ENCODE measurements at places on chromosomes 16 and 17.

DNA sequence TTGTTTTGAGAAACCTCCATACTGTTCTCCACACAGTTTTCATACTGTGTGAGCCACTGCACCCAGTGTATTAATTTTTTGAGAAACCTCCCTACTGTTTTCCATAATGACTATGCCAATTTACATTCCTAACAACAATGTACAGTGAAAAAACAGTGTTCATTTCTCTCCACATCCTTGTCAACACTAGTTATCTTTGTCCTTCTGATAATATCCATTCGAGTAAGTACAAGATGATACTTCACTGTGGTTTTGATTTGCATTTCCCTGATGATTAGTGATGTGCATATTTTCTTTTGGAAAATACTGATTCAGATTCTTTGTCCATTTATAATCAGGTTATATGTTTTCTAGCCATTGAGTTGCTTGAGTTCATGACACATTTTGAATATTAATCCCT, 462.0 kb downstream of the CDH11 start:
- DNase-seq: no peak

DNA sequence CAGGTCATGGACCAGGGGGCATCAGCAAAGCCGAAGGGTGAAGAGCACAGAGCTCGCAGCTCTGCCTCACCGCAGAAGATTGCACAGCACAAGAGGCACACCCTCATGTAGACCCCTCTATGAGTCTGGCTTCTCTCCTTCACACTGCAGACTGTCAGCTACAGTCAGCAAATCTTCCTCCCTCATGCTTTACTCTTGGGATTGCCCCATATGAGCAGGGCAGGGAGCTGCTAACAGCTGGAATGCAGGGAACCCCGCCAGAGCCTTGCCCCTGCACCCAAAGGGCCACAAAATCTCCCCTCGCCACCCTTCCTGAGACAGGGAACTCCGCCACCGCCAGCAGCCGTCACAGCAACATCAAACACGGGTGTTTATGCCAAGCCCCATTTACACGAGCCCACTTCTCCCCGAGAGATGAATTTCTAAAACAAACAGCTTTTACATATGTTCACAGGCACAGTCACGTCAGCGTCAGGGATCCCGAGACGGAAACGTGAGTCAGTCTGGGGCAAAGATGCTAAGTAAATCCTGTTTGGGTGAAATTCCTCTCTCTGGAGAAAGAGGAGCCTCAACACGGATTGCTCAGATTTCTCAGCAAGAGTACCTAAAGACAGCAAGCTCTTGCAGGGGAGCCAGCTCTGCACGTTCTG, 121.9 kb downstream of the CDYL2 start:
- no peak for DNase-seq

DNA sequence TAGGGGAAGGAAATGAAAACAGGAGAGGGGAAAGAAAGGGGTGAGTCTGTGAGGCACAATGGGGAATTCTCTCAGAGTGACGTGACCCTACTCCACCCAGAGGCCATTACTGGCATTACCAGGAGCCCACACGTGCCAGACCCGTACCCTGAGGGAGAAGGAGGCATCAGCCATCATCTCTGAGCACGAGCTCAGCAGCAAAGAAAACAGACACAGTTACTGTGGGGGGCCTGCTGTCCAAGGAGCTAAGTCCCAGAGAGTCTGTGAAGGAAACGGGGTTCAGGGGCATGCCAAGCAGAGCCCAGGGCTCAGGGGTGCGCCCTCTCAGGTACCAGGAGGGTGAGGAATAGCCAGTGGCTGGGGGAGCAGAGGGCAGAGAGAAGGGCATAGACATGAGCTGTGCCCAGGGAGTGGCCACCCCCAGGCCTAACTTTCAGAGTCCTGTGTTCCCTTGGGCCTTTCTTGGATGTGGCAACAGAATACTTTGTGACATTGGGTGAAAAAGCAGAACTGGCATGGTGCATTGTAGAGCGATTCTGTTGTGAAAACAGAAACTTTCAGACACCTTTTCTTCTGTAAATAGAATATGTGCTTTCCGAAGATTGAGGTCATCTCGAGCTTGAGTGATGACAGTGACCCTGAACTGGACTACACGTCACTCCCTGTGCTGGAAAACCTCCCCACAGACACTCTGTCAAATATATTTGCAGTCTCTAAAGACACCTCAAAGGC, 11.3 kb downstream of the TAF1C start:
- DNase-seq: peak; percentile 41

GRCh38 chr16:30335598-30336474, 19.3 kb downstream of the CD2BP2 start:
- DNase-seq: no peak

GRCh38 chr17:72004011-72004427, 116.8 kb upstream of the SOX9 start:
- DNase-seq: no peak

- DNase-seq: no peak
These were observed 3.9 kb downstream of the NXPH3 start for GRCh38 chr17:49579522-49579921.

DNA sequence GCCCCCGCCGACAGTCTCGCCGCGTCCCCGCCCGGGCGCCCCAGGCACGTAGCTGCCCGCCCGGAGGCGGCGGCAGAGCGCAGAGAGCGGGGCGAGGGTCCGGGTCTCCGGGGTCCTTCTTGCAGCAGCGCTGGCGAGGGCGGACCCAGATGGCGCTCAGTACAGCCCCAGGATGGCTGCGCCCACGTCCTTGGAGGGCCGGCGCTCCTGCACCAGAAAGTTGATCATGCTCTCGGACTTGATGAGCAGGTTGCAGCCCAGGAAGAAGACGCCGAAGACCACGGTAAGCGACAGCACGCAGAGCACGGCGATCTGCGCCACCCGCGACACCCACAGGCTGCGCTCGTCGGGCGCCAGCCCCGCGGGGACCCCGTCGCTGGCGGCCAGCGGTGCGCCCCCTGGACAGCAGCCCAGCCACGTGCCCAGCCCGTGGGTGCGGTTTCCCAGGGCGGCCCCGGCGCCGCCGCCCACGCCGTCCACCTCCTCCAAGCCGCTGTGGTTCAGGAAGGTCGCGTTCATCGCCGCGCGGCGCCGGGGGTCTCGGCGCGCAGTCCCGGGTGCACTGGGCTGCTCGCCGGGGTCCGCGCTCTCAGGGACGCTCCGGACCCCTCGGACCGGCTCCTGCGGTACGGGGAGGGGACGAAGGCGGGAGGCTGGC, 435 bp downstream of the RPRML start:
- no peak for DNase-seq

- DNase-seq: no peak
These were observed at the start of gene RCVRN for GRCh38 chr17:9905078-9905415. RCVRN (minus strand) TSS chr17:9905271; CDS start chr17:9905180, 91 bp downstream.

GRCh38 chr17:34987232-34987631, 6.9 kb downstream of the LIG3 start:
- DNase-seq: no peak

- no peak for DNase-seq
These were observed 56.7 kb downstream of the CCDC42 start for GRCh38 chr17:8687737-8688466.

DNA sequence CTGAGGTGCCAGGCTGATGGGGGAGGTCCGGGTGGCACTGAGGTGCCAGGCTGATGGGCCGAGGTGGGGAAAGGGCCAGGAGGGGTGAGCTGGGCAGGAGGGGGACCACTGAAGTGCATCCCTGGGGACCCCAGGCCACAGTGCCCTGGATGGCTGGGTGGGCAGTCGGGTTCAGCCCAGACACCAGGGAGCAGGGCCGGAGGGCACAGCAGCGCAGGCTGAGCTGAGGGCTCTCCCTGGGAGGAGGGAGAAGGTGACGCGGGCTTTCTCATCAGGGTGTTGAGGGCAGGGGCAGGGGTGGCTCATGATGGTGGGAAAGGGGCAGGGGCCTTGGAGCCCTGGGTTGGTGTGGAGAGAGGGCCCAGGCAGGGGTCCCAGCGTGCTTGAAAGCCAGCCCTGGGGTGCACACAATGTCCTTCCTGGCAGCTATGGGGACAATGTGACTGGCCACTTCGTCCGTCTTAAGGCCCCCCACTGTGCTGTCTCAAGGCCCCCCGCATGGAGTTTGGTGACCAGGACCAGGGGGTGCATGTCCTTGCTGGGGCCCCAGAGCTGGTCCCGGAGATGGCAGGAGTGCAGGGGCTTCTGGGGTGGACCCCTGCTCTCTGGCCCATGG, 16.0 kb downstream of the CD7 start:
- no peak for DNase-seq

DNA sequence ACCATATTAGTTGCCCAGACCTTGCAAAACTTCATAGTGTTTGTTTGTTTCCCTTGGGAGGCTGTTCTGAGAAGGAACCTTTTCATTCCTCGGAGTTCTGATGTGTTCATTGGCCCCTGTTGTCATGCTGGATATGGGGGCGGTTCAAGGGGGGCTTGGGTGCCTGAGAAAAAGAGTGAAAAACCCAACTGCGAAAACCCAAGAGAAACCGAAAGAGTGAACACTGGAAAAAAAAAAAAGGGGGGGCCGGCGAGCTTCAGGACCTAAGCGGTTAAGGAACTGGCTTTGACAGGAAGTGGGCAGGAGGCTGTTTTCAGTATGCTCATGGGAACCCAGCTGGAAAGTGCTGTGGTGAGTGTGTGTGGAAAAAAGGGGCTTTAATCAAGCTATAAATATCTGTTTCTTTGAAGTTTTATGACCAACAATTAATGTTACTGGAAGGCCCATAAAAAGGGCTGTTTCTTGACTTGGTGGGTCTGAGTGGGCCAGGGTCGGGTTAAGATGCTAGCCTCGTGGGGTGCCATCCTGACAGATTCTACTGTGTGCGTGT, 510.7 kb downstream of the MAF start:
- DNase-seq: no peak

DNA sequence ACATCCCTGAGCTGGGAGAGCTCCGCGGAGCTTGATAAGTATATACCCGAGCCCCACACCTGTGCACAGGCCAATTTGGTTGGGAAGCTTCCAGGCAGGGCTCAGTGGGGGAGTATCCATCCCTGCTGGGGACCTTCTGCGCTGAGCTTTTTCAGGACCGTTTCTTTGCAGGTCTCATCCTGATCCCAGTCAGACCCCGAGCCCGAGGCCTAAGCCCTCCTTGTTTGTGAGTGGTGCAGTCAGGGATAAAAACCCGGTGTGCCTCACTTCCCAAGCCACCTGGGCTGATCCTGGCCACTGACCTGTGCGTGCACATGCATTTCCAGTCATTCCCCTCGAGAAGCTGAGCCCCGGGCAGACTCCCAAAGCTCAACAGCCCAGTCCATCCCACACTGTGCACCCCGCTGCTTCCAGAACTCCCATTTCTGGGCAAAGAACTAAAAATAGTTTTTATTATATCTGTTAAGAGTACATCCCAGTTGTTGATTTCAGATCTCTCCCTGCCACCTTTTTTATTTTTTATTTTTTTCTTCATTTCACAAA, 27.3 kb upstream of the NAT9 start:
- DNase-seq: no peak

- no peak for DNase-seq
These were observed 36.9 kb downstream of the TBX4 start for GRCh38 chr17:61488878-61489718.

Measured in frontal cortex (tissue), 4 donors.